CD8-positive, alpha-beta T cell (primary cell): ENCODE measurements at places on chromosomes 7 and 10. TPM values are rescaled to one million over a fixed set of nuclear protein-coding genes. Genes with fewer than 3 reads are reported as not detected.

TEX47 gene
- total RNA-seq, result not detected

CHST15 gene
- total RNA-seq, result 0.19 TPM

CEP41 gene
- total RNA-seq, result 5.5 TPM

NEUROD6 gene
- not detected for total RNA-seq

VSTM4 gene
- total RNA-seq, result not detected

FFAR4 gene
- not detected for total RNA-seq

PODXL gene
- 0.86 TPM for total RNA-seq

TRPV5 gene
- total RNA-seq, result not detected

PLAC9 gene
- total RNA-seq, result not detected

STEAP4 gene
- total RNA-seq, result not detected

ADAMTS14 gene
- not detected for total RNA-seq

LRRC4 gene
- total RNA-seq, result 1.2 TPM

ECHS1 gene
- total RNA-seq, result 7.9 TPM

NYAP1 gene
- 0.38 TPM for total RNA-seq

BICC1 gene
- total RNA-seq, result not detected

PLCE1 gene
- total RNA-seq, result not detected

CABCOCO1 gene
- total RNA-seq, result not detected

FAM25C gene
- total RNA-seq, result not detected

C10orf88 gene
- total RNA-seq, result 2.2 TPM
